ENCODE measurements at places on chromosomes 2 and 18.

- DNase-seq = no peak
These were observed 73.7 kb upstream of the LAPTM4A start for GRCh38 chr2:20125164-20125563.

GRCh38 chr2:227339098-227339599 is 14.1 kb downstream of the MFF start:
- no peak for DNase-seq

GRCh38 chr2:179132076-179132475 is 82.1 kb upstream of the CCDC141 start:
- DNase-seq = no peak

DNA sequence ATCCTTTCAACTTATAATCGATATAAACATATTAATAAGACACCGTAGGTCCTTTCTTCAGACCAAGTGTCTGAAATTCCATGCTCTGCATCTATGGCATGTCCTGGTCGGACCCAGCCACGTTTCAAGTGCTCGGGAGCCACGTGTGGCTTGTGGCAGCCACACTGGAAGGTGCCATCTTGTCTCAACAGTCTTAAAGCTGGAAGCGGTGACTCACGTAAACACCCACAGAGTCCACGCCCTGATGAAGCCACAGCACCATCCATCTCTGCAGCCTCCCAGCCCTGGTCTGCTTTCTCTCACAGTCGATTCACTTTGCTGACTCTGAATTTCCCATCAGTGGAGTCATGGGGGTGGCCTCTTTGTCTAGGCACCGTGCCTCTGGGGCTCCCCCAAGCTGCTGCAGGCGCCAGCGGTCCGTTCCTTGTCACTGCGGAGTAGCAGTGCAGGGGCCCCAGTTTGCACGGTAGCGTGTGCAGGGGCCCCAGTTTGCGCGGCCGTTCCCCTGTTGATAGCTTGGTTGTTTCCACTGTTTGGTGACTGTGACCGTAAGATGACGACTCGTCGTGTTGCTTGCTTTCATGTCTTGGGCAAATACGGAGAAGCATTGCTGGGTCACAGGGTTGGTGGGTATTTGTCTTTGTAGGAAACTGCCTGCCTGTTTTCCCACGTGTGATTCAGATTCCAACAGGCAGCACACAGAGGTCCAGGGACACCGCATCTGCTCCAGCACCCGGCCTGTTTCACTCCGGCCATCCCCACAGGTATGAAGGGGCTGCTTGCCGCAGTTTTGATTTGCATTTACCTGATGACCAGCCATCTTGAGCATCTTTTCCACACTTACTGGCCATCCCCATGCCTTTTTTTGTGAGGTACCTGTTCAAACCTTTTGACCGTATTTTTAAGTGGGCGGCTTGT is 240.3 kb downstream of the HDAC4 start:
- DNase-seq = no peak

GRCh38 chr18:48820483-48821250 is 130.1 kb downstream of the SMAD7 start:
- DNase-seq = no peak

DNA sequence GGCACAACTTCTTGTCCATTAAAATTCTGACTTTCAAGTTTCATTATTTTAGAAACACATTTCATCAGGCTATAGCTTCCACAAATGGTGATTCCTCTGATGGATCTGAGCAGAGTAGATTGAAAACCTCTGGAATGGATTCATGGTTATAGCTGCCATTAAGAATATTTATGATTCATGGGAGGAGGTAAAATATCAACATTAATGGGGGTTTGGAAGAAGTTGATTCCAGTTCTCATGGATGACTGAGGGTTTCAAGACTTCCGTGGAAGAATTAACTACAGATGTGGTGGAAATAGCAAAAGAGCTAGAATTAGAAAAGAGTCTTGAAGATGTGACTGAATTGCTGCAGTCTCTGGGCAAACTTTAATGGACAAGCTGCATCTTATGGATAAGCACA is 797.4 kb downstream of the SUCLG1 start:
- no peak for DNase-seq

DNA sequence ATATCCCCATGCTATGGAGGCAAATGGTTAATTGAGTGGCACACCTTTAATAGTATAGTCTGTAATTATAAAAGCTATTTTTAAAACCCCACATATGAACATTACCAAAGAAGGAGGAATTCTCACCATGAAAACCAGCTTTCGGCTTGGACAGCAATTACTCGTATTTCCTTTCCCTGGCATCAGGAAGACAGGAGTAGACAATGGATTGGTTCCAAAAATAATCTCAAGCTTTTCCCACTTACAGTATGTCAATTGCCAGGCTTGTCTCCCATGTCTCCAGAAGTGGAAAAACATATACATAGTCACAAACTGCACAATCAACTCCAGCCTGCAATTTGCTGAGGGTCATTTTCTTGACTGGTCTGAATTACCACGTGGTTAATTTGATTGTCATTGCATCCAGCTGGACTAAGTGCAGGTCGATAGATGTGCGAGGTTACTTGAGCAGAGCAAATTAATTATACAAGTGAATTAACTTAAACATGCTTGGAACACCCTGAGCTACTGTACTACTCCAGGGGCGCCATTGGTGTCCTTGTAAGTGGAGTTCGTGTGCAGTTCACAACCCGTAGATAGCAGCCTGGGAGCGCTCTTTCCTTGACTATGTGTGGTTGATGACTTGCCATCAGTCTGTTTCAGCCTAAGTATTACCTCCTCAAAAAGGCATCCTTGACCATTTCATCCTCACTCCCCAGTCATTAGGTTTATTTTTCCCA is 124.3 kb upstream of the PELI1 start:
- DNase-seq = no peak

DNA sequence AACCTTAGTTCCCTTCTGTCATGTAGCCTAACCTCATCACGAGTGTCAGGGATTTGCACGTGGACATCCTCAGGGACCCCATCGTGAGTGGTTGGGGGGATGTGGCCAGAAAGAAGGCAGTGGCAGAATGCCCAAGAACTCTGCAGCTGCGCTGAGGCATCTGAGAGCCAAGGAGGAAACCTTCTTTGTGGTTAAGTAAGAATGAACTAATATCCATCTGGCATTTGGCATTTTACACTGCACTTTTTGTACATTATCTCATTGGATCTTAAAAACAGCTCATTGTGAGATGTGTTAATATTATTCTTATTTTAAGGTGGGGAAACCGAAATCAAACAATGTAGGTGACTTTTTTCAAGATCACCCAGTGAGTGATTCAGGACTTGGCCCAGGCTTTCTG is 32.6 kb upstream of the APCDD1 start:
- DNase-seq = no peak

GRCh38 chr2:109647636-109648035 is 33.5 kb downstream of the SOWAHC start:
- no peak for DNase-seq

DNA sequence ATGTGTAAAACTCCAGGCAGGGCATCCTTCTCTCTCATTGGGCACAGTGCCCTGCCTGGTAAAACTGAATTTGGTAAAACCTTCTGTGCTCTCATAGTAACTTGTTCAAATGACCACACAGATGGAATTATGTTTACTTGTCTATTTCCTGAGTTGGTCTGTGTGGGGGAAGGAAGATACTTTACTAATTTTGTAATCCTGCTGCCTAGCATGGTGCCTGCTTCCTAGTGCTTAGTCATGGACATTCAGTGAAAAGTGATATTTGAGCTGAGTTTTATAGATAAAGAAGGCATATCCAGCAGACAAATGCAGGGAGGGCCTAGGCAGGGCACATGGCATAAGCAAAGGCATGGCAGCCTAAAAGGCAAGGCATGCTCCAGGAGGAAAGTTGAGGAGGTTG is 199.4 kb downstream of the FSHR start:
- no peak for DNase-seq

DNA sequence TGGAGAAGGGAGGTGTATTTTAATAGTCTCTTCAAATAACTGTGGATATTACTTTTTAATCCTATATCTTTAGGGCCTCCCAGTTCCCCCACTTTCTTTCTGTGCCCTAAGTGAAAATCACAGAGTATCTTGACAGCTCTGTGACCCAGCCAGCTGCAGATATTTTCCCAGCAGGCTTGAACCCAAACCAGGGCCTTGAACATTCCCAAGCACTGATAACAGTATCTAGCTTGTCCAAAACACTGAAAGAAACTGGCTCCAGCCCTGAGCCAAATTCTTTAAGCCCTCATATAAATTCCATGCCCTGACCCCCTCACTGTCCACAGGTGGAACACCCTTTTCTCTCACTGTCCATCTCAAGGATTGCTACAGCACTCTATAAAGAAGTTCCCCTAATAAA is 388.1 kb upstream of the CHAC2 start:
- DNase-seq = no peak

- DNase-seq = no peak
These were observed 66.2 kb downstream of the HS1BP3 start for GRCh38 chr2:20584399-20585358.

DNA sequence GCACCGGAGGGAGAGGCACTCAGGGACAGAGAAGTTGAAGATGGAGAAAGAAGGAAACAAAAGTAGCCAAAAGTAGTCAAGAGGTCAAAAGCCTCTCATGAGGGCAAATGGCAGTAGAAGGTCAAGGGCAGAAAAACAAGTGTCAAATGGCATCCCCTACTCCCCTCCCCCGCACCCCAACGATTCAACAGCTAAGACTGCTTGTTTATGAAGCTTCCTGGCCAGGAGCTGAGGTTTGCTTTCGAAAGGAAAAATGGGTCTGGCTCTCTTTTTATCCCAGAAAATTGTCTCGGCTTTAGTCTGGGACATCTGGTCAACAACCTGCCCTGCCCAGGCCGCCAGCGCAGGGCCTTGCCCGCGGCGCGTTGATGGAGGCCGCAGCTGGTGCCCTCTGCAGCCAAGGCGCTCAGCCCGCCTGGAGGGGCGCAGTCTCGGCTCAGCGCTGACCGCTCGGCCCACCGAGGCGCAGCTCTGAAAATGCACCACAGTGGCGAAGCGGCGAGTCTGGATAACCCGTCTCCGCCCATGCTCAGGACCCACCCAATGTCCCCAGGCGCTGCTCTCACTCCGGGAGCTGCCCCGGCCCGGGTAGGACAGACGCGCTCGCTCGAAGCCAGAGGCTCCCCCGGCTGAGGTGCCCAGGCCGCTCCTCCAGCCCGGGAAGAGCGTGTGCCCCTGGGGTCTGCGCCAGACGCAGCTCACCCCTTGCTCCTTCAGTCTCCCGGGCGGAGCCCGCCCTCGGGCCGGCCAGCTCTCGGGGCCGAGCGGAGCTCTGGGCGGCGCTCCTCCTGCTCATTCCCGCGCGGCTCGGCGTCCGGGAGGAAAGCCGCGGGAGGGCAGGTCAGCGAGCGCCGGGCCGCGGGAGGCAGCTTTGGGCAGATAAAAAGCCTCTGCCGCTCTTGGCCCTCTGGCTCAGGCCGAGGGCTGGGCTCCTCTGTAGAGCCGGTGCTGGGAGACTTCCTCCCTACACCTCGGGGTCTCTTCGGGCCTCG is 1.8 kb upstream of the TBR1 start:
- no peak for DNase-seq

DNA sequence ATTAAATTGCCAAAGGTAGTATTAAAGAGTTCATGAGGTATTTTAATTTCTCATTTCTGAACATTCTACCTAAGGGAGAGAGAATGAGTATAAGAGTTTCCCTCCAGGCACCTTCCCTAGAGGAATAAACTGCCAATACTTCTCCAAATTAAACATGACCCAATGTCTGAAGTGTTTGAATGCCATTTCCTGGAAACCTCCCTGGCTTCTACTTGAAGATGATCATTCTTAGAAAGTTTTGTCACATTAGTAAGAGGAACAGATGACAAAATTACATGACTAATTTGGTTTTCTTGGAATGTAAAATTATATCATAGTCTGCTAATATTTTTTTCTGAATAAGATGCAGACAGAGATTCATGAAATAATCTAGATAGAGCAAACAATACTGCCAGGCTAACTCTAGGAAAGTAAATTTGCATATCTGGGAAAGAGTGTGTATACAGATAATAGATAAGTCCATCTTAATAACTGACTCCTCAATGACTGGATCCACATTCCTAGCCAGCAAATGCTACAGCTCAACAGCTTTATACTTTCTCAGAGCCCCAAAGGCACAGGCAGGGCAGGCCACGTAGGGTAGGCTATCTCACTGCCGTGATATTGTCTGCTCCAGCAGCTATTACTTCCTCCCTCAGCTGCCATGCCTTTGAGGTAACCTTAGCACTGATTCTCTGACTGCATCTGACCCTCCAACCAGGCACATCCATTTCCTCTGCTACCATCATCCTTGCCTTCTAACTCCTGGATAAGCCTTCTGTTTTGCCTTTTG is 630.8 kb upstream of the PIK3C3 start:
- DNase-seq = no peak

- DNase-seq = no peak
These were observed 87.4 kb downstream of the SMIM21 start for GRCh38 chr18:75339936-75340605.

GRCh38 chr2:235621736-235622135 is 127.9 kb downstream of the AGAP1 start:
- no peak for DNase-seq

DNA sequence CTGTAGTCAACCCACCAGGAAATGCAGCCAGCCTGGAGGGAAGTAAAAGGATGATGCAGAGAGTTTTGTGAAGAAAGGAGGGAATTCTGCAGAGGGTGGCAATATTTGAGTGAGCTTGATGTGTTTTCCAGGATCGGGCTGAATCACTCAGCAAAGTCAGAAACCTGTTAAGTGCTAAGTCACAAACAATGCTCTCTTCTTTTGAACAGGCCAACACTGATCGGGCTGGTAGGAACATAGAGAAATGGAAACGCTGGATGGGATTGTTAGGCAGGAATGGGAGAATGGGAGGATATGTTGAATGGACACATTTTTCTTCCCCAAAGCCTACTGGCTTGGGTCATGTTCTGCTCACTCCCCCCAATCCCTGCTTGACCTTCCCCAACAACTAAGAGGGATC is 36.6 kb downstream of the KCNS3 start:
- no peak for DNase-seq

DNA sequence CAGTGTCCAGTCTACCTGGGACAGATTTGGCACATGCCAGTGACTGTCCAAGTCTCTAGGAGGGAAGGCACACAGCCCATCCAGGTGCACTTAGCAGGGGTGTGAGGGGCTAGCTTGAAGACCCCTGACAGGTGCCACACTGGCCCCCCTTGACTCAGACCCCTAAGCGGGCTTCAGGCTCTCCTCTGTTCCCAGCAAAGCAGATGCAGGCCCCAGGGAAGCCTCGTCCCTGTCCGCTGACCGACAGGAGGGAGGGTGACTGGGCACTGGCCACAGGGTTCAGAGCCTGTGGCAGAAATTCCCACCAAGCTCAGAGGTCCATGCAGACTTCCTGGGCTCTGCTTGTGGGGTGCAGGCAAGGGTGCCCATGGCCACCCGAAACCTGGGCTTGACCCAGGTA is 239.8 kb upstream of the MYT1L start:
- DNase-seq = no peak

GRCh38 chr2:132448771-132449170 is 32.2 kb downstream of the GPR39 start:
- no peak for DNase-seq

- no peak for DNase-seq
These were observed 135.5 kb downstream of the IRS1 start for GRCh38 chr2:226664140-226664539.

GRCh38 chr2:47420214-47420613 is 17.3 kb downstream of the MSH2 start:
- DNase-seq = no peak

Measured in stimulated activated CD8-positive, alpha-beta memory T cell treated with anti-CD3 and anti-CD28 coated beads, Interleukin-12 subunit alpha, Interleukin-12 subunit beta, amount 100 ng/mL, for 4 hours (primary cell).